ENCODE measurements at places on chromosomes 16 and 17.

- DNase-seq, result no peak
Observed at GRCh38 chr17:56085576-56086267, 67.6 kb upstream of the ANKFN1 start.

DNA sequence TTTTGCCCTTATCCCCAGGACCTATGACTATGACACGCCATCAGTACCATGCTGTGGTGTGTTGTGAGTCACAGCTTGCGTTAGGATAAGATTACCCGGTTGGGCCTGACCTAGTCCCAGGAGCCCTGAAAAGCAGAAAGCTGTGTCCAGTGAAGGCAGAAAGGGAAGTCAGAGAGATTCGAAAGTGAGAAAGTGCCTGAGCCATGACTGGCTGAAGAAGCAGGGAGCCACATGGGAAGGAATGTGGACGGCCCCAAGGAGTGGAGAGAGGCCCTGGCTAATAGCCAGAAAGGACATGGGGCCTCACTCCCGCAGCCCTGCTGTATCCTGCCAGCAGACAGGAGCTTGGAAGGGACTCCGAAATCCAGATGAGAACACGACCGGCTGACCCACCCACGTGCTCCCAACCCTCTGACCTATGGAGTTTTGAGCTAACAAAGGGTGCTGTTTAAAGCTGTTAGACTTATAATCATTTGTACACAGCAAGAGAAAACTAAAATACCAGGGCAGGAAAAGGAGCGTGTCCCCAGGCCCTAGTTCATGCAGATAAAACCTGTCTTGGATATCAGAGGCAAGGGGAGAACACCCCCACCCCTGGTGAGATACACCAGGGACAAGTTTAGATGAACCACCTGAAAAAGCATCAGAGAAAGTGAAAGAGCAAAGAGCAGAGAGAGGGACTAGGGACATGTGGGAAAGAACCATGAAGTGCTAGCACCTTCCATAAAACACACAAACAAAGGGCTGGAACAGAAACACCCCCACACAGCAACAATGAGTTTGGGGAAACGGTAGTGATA is 115.3 kb downstream of the SLC39A11 start:
- DNase-seq, result no peak

GRCh38 chr16:80932708-80933095 is 74.0 kb downstream of the CMC2 start:
- DNase-seq, result no peak

GRCh38 chr16:77035361-77035760 is 155.6 kb upstream of the MON1B start:
- DNase-seq, result no peak

GRCh38 chr17:16019347-16019746 is 19.7 kb downstream of the TTC19 start:
- no peak for DNase-seq

- DNase-seq, result no peak
Observed at GRCh38 chr17:40992666-40993065, 1.3 kb downstream of the KRTAP3-3 start.

DNA sequence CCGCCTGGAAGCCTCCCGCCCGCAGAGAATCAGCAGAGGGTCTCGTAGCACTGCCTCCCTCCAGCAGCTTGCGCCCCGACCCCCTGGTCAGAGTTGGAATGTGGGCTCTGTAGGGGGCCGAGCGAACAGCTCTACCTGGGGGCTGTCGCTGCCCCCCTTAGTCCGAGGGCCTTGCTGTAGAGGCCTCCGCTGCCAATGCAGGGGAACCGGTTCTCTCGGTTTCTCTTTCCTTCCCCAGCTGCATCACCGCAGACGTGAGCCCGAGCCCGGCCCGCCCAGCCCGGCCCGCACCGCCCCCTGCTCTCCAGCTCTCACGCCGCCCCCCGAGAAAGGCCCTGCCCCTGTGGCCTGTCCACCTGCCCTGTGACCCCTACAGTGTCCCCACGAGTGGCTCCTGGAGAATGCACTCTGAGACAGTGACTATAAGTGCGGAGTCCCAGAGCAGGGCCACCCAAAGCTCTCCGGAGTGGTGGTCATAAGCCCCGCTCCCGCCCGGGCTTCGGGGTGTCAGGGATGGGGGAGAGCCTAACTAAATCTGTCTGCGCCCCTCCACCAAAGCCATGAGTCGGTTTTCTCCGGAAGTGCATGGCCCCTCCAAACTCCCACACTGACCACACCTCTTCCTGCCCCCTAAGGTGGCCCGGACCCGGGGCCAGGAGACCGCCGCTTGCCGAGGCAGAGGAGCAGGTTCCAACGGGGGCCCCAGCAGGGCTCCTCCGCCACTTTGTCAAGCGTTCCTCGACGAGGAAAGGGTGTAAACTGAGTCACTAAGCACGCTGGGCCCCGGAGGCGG is 1.7 kb downstream of the ARHGAP27 start:
- no peak for DNase-seq

GRCh38 chr16:31328322-31329052 is 26.5 kb upstream of the ITGAX start:
- no peak for DNase-seq

- no peak for DNase-seq
Observed at GRCh38 chr17:78664476-78665386, 87.5 kb upstream of the DNAH17 start.

- no peak for DNase-seq
Observed at GRCh38 chr16:17474037-17474436, 3.3 kb upstream of the XYLT1 start.

DNA sequence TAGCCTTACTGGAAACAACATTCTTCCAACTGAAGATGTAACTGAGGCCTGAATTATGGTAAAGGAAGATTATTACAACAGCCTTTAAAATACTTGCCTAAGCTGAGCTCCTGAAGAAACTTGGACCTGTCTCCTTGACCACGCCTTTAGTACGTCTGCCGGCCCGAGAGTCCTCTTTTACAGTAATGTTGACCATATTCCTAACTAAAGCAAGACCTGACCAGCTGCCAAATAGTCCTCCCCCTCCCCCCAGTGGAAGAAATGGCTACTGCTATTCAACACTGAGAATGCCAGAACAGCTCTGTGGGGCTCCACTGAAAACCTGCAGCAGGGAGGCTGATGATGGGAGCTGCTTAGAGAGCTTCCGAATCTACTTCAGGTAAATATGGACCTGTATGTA is 12.6 kb upstream of the FOXJ1 start:
- no peak for DNase-seq

Measured in right renal cortex interstitium (tissue), 3 donors.